ENCODE measurements at places on chromosomes 7 and 10.
A peak's percentile ranks its signal among the peaks of the same experiment; 100 is the strongest.

DNA sequence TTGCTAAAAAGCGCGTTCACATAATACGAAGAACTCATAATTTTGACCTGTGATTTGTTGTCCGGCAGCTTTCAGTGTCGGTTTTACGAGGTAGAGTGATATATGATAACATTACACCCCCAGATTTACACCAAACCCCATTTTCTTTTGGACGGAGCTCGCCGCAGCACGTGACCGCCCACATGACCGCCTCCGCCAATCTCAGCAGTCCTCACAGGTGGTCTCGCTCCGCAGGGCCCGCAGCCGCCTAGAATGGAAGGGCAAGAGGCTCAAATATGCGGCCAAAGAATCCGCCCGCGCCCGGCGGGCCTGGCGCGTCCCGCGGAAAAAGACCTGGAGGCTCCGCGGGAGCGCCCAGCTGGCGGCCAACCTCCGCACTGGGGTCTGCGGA is at the start of gene HOXA7:
Gene HOXA7, minus strand, starts transcription at position 168 of the 391 bp plus-strand sequence. Its CDS starts 130 bp downstream, at position 38.
- no peak for DNase-seq

- no peak for DNase-seq
These were observed 39.4 kb downstream of the ADRA2A start for GRCh38 chr10:111116211-111116610.

GRCh38 chr7:70313271-70313670 is 715.0 kb downstream of the AUTS2 start:
- DNase-seq = no peak

GRCh38 chr7:133805426-133805825 is 321.7 kb upstream of the LRGUK start:
- DNase-seq = no peak

- no peak for DNase-seq
These were observed 12.9 kb downstream of the INSIG1 start for GRCh38 chr7:155310425-155311114.

DNA sequence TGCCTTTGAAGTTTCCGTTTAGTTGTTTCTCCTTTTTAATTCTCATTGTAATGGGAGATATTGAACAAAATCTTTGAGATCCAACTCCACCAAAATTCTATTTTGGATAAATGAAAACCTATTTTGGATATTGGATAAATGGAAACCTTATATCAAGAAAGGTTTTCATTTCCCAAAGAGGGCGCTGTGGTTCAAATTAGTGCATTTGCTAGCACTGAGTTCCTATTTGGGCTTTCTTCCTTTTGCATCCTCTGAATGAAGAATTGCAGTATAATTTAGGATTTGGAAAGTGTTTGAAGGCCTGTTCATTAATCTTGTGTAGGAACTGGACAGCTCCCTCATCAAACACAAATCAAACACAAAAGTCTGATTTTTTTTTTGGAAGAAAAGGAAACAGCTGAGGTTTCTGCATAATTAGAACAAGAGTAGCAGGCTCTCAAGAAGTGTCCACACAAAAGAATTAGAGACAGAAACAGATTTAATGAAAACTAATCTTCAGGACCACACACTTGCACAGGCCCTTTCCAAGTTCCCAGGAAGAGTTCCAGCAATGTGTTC is 80.8 kb upstream of the KLF14 start:
- DNase-seq = no peak

- no peak for DNase-seq
These were observed 50.3 kb upstream of the GSAP start for GRCh38 chr7:77466450-77466849.

DNA sequence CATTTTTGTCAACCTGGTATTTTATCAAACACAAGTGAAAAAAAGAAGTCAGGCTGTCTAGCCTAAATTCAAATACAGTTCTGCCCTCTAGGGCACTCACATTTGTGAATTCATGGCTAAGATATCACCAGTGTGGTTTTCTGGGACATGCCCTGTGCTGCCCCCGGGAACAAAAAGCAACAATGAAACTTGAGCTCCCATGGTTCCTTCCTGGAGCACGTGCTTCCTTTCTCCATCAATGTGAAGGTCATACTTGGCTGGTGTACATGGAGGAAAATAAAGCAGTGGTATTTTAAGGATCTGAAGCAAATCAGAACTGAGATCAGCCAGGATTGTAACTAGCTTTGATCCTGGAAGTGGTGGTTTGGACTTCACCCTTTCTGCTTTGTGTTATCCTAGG is 128.9 kb upstream of the FRMD4A start:
- DNase-seq = no peak

- DNase-seq = no peak
These were observed 66.5 kb downstream of the ASB13 start for GRCh38 chr10:5599613-5600520.

- no peak for DNase-seq
These were observed 208.4 kb upstream of the KCND2 start for GRCh38 chr7:120064565-120064964.

DNA sequence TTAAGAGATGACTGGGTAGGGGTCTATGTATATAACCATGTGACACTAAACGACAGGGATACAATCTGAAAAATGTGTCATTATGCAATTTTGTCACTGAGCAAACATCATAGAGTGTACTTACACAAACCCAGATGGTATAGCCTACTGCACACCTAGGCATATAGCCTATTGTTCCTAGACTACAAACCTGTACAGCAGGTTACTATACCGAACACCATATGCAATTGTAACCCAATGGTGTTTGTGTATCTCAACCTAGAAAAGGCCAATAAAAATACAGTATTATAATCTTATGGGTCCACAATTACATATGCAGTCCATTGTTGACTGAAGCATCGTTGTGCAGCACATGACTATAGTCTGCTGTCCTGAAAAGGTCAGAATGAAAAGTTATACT is 22.9 kb downstream of the STRIP2 start:
- DNase-seq = no peak

- no peak for DNase-seq
These were observed 41.2 kb downstream of the COL13A1 start for GRCh38 chr10:69842882-69843281.

DNA sequence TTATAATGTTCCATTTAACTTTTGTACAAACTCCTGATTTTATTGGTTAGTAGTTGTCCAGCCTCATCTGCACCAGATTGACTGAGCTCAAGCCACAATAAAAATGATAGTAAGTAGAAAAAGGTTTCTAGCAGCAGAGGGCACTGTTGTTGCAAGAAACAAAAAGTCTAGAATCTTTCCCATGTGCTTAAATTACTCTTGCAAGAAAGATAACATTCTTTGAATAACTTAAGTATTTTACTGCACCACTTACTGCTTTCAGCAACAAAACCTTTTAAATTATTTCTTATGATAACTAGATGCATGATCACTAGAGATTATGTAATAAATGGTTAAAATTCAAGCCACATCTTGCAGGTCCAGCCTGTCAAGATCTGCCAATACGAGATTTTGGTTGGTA is 27.0 kb downstream of the LMOD2 start:
- DNase-seq = peak; percentile 27

DNA sequence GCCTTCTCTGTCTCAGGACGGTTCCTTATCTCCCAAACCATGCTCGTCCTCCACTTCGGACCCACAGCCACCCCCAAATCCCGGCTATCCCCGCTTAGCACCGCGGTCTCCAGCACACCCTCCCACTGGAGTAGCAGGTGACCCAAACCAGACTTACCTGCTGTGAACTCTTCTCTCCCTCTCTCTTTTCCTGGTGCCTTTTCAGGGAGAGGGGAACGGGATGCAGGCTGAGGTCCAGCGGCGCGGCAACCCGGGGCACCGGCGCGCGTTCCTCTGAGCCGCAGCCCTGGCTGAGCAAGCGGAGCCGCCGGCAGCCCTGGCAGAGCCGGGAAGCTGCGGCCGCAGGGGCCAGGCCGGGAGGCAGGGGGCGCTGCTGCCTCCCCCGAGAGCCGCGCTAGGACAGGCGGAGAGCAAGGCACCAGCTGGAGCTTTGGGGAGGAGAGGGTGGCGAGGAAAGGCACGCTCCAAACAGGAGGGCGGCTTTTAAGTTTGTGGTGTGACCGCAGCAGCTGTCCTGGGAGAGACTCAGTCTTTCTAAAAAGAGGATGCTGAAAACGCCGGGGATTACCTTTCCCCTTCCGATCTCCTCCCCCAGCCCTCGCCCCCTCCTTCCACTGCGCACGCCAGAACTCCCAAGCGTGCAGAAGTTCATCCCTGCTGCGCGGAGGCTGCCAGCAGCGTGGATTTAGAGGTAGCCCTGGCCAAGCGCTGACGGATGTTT is at the start of gene SEMA3D:
Gene SEMA3D, minus strand, starts transcription at position 536 of the 721 bp plus-strand sequence. CDS start 65,165 bp downstream, outside the sequence.
- no peak for DNase-seq

DNA sequence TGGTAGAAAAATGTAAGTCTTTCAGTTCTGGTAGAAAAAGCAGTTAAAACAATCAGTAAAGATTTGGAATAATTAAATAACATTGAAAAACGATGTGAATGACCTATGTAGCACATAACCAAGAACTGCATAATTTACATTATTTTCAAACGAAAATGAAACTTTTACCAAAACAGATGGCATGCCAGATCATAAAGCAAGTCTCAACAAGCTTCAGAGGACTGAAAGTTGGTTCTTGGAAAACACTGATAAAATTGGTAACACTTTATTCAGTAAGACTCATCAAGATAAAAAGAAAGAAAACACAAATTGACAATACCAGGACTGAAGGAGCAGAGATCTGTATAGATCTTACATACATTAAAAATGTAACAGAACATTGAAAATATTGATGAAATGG is 92.8 kb downstream of the VIPR2 start:
- DNase-seq = no peak

DNA sequence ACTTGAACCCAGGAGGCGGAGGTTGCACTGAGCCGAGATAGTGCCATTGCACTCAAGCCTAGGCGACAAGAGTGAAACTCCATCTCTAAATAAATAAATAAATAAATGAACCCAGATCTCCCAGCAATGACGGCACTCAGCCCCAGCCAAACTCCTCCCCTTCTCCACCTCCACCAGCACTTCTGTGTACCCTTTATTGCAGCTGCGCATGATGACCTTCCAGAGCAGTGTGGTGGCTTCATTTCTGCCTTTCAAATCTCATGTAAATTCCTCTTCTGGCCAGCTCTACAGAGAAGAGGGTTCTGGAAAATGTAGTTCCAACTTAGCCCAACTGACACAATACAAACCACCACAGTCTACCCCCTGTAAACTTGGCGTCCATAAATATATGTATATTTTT is 108.5 kb downstream of the SLC37A3 start:
- no peak for DNase-seq

- no peak for DNase-seq
These were observed 149.2 kb downstream of the DYNC1I1 start for GRCh38 chr7:95921543-95921942.

DNA sequence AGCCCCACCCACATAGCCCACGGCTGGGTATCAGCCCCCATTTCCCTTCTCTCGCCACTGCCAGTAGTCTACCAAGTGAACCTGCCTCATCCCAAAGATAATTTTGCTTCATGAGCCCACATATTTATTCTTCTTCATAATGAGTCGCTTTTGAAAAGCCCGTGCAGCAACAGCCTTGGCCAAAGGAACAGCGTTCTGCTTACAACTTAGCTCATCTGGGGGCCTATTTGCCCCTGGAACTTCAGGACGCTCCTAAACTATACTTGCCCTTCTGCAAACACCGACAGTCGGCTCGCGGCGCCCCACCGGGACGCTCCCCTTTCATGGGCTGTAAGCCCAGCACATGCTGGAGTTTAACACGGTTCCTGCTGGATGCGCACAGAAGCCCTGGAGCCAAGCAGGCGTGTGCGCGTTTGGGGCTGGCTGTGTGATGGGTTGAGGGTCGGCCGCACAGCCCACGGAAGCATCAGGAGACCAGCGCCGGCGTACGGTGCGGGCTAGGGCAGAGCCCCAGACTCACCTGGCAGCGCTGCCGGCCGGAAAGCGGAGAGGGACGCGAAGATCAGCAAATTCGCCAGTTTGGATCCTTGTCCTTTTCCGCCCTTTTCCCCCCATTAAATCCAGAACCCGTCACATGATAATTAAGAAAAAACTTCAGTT is 370 bp downstream of the TMEM60 start:
- no peak for DNase-seq

DNA sequence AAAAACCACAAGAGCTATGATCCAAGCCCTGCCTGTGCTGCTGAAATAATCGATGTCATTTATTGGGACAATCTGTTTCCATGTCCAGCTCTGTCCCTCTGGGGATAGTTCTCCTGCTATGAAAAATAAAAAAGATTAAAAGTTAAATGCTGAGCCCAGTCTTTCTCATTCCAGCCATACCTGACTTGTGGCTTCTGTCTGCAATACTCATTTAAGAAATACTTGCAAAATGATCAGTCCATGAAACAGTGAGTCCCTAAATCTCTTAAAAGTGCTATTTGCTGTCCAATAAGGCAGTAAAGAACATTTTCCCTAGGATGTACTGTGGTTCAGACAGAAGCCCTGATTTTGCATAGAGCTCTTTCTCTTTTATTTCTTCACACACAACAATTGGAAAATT is 91.7 kb downstream of the SLC16A9 start:
- DNase-seq = no peak

DNA sequence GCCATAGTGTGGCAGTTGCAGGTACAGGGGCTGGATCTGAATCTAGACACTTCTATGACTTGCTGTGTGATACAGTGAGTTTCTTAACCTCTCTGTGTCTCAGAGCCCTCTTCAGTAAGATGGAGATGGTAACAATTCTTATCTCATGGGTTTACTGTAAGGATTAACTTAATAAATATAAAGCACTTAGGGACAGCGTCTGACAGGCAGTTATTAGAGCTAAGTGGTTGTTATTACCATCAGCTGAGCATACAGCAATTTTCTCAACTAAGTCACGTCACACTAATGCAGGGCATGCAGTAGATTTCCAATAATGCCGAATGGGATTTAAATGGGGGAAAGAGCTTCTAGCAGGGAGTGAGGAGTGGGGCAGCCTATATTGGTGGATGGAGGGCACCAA is 162.6 kb downstream of the SH2D4B start:
- no peak for DNase-seq

DNA sequence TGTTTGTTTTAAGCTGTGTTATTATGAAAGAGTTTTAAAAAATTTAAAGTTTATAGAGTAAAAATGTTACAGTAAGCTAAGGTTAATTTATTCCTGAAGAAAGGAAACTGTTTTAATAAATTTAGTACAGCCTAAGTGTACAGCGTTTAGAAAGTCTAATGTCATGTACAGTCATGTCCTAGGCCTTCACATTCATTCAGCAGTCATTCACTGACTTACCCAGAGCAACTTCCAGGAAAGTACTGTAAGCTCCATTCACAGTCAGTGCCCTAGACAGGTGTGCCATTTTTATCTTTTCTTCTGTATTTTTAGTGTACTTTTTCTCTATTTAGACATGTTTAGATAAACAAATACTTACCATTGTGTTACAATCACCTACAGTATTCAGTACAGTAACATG is 126.8 kb downstream of the TPK1 start:
- DNase-seq = no peak
